Tibial nerve (tissue), 4 donors: ENCODE measurements at places on chromosomes 7 and 10. TPM values are rescaled to one million over a fixed set of nuclear protein-coding genes. Genes with fewer than 3 reads are reported as not detected.

The SPDYE1 gene
- not detected for total RNA-seq

The TMEM273 gene
- 24.0 TPM for total RNA-seq

The AGR3 gene
- not detected for total RNA-seq

The LRRD1 gene
- total RNA-seq, result 0.42 TPM

DNA sequence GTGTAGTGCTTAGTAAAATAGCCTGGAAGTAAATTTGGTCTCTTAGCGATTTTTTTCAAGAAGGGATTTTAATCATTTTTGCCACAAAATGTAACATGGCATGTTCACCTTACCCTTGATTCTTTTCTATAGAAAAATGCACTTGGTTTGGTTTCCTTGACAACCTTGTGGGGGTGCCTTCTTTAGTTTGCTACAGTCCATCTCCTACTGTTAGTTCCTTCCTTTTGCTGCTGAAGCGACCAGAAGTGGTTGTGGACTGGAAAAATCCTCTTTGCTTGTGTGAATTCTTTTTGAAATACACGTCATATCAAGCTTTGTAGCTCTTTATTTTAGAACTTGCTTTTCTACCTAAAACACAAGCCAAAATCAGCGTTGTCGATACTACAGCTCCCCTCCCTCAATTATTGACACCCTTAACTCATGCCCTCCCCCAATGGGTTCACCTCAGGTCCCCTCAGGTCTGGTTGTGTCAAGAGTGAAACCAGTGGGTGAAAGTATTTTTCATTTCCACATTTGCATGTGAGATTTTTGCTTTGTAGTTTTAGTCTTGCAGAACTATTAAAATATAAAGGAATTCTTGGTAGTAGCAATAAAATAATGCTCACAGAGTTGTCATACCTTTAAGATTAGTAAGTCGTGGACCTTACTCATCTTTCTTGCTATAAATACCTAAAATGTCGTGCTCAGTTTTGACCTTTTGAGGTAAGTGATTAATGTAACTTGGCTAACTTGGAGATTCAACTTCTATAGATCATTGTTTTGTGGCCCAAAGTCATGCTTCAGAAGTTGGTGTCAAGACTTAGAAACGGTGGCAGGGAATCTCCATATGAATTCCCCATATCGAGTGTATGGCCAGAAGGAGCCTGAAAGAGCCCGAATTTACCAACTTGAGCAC, 1.5 kb downstream of the ACTR3B start:
- H3K4me1 ChIP-seq, result no peaks in the 10 kb centered on the region
- no peak for DNase-seq
- H3K4me3 ChIP-seq, result peak overlapping the region; percentile 100
- H3K36me3 ChIP-seq, result no peaks in the 10 kb centered on the region
- peak overlapping the region; percentile 96 for H3K27ac ChIP-seq
- no peaks in the 10 kb centered on the region for H3K27me3 ChIP-seq

DNA sequence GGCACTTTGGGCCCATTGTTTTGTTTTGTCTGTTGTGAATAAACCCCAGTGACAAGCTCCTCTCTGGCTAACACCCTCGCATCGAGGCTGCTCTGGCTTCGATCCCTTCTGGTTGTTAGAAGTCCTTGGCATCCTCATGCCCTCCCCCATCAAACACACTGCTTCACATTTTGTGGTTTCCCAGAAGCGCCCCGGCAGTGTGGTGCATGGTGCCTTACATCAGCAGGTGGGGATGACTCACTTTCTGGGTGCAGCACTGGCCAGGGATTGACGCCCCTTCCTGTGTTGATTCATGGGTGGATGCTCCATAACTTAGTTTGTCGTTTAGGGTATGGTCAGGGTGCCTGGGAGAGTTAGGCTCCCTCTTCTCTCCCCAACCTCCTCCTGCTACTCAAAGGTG, 51.4 kb downstream of the PLPP4 start:
- no peaks in the 10 kb centered on the region for H3K36me3 ChIP-seq
- no peak overlapping the region for H3K4me3 ChIP-seq
- no peak for DNase-seq
- H3K4me1 ChIP-seq, result no peaks in the 10 kb centered on the region
- no peak overlapping the region for H3K27ac ChIP-seq

DNA sequence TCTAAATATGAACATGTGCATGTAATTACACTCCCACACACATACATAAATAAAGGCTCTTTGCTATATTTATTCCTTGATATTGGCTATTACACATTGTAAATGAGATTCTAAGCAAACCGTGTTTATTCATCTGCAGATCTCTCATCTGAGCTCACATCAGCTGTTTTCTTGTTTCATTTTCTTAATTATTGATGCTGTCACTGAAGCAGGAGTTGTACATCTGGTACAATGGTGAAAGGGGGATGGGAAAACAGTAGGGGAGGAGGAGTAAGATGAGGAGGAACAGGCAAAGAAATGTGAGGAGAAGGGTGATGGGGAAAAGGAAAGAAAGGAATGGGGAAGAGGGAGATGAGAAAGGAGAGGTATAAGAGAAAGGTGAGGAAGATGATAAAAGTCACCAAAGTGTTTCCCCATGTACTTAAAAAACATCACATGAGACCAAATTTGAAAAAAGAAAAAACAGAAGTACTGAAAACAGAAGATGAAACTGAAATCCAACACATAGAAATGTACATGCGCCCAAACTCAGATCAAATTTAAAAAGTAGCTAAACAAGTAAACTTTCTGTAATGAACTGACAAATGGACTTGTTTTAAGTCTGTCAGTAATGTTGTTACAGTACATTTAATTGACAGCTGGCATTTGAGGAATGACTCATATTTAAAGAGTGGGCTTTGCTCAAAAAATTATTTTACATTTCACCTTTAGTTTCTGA, 472.2 kb downstream of the ARL4A start:
- H3K27ac ChIP-seq, result no peak overlapping the region
- H3K27me3 ChIP-seq, result no peaks in the 10 kb centered on the region
- no peak overlapping the region for H3K4me3 ChIP-seq
- DNase-seq, result no peak
- H3K36me3 ChIP-seq, result no peaks in the 10 kb centered on the region

DNA sequence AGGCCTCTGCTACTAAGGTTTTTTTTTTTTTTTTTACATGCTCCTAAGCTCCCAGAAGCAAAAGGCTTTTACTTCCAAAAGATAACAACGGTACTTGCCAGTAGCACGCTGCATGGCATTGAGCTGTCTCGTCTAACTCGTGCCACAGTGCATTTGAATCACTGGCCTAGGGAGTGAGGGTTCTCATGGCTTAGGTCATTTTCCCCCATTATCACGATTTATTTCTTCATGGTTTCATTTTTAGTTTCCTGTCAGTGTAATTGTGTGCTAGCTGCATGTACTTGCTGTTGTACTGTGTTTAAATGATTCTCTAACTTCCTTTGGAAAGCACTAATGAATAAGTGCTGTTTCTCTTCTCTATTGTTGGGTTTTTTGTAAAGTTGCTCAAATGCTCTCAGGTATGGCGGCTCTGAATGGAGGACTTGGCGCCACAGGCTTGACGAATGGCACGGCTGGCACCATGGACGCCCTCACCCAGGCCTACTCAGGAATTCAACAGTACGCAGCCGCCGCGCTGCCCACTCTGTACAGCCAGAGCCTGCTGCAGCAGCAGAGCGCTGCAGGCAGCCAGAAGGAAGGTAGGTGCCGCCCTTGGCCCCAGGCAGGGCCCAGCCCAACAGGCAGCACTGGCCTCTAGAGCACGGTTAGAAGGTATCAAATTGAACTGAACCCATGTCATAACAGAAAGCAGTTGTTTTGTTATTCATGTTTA, 290.5 kb downstream of the USP6NL start:
- no peaks in the 10 kb centered on the region for H3K27me3 ChIP-seq
- no peak for DNase-seq
- H3K4me1 ChIP-seq, result no peaks in the 10 kb centered on the region
- no peak overlapping the region for H3K4me3 ChIP-seq

DNA sequence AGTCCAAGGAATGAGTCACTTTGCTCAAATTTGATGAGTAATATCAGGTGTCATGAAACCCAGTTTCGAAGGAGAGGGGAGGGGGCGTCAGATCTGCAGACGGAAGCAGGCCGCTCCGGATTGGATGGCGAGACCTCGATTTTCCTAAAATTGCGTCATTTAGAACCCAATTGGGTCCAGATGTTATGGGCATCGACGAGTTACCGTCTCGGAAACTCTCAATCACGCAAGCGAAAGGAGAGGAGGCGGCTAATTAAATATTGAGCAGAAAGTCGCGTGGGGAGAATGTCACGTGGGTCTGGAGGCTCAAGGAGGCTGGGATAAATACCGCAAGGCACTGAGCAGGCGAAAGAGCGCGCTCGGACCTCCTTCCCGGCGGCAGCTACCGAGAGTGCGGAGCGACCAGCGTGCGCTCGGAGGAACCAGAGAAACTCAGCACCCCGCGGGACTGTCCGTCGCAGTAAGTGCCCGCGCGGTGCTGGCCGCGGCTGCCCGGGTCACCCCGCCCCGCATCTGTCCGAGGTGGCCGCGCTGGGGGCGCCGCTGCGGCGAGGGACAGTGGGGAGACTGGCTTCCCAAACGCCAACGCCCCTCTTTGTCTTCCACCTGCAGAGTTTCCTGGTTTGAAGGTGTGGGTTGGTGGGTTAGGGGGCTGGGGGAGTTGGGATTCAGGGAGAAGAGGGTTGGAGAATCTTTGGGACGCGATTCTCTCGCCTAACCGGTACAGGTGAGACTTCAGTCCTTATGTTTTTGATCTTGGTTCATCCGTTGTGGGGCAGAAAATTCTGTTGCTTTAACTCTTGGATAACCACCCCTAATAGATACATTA, at the start of gene TAC1:
Gene TAC1, plus strand, starts transcription at position 351 of the 829 bp plus-strand sequence. CDS start 527 bp downstream, outside the sequence.
- peaks cover 46% of the 10 kb centered on the region for H3K27me3 ChIP-seq
- DNase-seq, result no peak
- H3K36me3 ChIP-seq, result no peaks in the 10 kb centered on the region
- H3K4me1 ChIP-seq, result no peaks in the 10 kb centered on the region
- peak within 1 kb of the TSS; percentile 24 for H3K4me3 ChIP-seq
- H3K27ac ChIP-seq, result peak within 1 kb of the TSS; percentile 53

DNA sequence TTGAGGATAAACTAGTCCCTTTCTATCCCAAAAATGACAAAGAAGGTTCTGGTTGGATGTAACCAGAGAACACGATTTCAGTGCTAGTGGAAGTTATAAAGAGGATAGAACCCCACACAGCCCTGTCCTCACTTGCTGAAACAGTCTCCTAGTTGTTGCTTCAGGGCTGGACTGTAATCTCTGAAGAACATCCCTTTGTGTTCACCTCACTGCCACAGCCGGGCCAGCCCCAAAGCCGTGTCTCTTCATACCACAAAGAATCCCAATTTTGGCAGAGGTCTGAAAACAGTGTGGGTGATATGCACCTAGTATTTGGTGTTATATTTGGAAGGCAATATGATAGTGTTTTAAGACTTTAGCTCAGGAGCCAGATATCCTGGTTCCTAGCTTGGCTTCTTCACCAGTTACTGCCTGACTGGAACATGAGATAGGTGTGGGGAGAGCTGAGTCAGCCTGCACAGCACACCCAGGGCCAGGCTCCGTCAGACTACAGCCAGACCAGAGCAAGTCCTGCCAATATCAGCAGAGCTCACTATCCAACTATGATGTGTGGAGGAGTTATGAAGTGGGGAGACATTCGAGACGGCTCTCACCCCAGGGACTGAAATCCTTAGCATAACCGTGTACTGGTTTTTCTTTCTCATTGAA, 21.2 kb downstream of the CYP3A4 start:
- H3K4me1 ChIP-seq, result no peaks in the 10 kb centered on the region
- no peaks in the 10 kb centered on the region for H3K27me3 ChIP-seq
- H3K36me3 ChIP-seq, result no peaks in the 10 kb centered on the region
- no peak overlapping the region for H3K4me3 ChIP-seq
- no peak overlapping the region for H3K27ac ChIP-seq
- no peak for DNase-seq

DNA sequence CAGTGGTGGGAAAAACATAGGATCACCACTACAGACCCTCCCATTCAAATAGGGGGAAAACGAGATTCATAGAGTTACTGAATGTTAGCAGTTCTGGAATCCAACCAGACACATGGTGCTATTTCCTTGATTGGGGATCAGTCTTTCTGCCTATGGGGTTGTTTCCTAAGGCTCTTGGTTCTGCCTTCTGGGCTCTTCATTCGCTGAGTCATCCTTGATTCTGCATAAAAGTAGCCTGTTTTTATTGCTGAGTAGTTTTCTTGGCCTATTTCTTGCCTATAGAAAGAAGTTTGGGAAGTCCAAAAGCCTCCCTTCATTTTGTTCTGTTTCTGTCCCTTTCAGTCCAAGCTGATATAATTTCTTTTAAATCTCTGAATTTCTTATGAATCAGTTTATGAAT, 99.3 kb upstream of the OIT3 start:
- peaks cover 13% of the 10 kb centered on the region for H3K4me1 ChIP-seq
- DNase-seq, result no peak
- no peak overlapping the region for H3K27ac ChIP-seq
- H3K4me3 ChIP-seq, result no peak overlapping the region
- H3K27me3 ChIP-seq, result no peaks in the 10 kb centered on the region

DNA sequence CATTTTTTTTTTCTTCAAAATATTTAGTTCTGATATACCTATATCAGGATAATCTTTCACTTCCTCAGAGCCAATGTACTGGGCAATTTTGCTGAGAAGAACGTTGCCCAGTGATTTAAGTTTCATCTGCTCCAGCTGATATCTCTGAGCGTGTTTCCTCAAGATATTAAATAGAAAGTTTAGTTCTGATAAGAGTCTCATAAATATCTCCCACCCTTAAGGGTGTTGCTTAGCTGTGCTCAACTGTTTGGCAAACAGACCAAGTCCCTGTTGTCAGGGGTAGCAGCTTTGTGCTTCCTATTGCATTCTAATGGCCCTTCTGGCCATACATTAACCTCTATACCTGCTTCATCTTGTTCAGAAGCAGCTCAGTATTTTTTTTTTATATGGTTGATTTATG, 84.7 kb upstream of the GPR141 start:
- no peaks in the 10 kb centered on the region for H3K27me3 ChIP-seq
- H3K4me1 ChIP-seq, result no peaks in the 10 kb centered on the region
- no peak overlapping the region for H3K4me3 ChIP-seq
- no peaks in the 10 kb centered on the region for H3K36me3 ChIP-seq
- H3K27ac ChIP-seq, result no peak overlapping the region

DNA sequence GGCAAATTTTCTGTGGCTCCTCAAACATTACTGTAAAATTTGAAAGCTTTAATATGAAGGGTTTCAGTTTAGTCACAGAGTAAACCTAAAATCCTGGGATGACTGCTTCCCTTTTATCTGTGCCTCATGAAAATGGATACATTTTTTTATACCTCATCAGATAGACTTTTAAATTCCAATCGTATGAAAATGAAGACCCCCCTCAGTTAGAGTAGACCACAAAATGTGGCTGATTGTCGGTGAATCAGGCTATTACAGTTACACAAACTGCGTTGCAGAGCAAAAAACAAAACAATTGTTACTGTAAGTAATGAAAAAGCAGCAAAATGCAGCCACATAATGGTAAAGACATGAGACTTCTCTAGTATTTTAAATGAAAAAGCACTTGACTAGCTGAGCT, 296.2 kb downstream of the CNTNAP2 start:
- DNase-seq, result no peak
- H3K27me3 ChIP-seq, result no peaks in the 10 kb centered on the region
- H3K4me1 ChIP-seq, result no peaks in the 10 kb centered on the region
- no peak overlapping the region for H3K4me3 ChIP-seq
- H3K36me3 ChIP-seq, result no peaks in the 10 kb centered on the region
